Right lung (tissue), 10 donors: ENCODE measurements at places on chromosomes 1 and 21. TPM values are rescaled to one million over a fixed set of nuclear protein-coding genes. Genes with fewer than 3 reads are reported as not detected.

The GSTM2 gene
- polyA plus RNA-seq, result 275 TPM

DNA sequence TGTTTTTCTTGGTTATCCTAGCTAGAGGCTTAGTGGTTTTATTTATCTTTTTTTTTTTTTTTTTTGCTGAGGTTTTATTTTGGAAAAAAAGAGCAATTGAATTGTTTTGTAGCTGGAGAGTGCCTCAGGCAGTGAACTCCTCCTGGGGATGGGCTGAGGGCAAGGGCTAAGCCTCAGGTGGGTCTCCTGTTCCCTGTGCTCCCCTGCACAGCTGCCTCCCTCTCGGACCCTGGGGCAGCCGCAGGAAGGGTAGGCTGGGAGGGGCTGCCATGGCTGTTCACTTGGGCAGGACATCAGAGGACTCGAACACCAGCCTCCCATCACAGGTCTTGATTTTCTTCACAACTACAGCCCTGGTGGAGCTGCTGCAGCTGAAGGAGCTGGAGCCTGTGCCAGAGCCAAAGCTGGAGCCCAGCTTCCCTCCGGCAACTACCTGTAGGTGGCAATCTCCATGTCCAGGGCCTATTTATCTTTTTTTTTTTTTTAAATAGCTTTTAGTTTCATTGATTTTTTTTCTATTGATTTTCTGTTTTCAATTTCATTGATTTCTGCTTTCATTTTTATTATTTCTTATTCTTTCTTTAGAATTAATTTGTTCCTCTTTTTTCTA is 28.9 kb downstream of the LEPR start:
- no peak for DNase-seq

GRCh38 chr1:191490303-191490702 is 668.0 kb upstream of the RGS18 start:
- DNase-seq, result no peak

- peak; percentile 36 for DNase-seq
Observed at GRCh38 chr1:156652131-156652991, 10.4 kb downstream of the BCAN start.

GRCh38 chr1:246831543-246831942 is 100.2 kb downstream of the AHCTF1 start:
- no peak for DNase-seq
